Stimulated activated CD4-positive, alpha-beta T cell treated with anti-CD3 and anti-CD28 coated beads, TNF-alpha, amount 100 ng/mL, for 1 hour (primary cell): ENCODE measurements at places on chromosomes 4 and X.

DNA sequence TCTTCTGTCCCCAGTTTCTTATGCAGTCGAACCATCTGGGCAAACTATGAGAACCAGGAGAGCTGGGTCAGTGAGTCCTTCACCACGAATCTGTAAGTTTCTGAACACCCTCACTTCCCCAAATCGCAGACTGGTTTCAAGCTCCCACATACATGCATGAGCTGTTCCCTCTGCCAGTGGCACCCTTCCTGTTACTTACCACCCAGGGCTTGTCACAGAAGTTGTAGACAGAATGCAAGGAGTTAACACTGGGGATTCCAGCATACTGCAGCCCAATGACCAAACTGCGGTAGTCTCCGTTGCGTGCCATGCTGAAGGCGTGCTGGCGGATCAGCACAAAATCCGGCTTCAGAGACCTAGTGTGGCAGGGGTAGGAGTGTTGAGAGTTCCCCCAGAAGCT lies 14.6 kb downstream of the SYN1 start:
- no peak for DNase-seq

DNA sequence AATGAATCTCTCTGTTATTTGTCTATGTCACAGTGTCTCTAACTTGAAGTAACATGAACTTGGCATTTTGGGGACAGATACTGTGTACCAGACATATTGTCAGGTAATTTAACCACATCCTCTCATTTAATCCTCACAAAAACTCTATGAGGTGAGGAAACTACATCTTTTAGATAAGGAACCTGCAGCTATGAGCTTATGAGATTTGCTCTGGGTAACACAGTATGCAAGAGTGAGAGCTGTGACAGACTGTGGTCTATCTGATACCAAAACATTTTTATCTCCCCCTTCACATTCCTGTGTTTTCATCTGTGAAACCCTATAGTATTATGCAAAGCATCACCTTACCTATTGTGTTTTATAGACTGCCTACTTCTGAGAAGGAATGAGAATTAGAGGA lies 58.4 kb upstream of the HS3ST1 start:
- no peak for DNase-seq

DNA sequence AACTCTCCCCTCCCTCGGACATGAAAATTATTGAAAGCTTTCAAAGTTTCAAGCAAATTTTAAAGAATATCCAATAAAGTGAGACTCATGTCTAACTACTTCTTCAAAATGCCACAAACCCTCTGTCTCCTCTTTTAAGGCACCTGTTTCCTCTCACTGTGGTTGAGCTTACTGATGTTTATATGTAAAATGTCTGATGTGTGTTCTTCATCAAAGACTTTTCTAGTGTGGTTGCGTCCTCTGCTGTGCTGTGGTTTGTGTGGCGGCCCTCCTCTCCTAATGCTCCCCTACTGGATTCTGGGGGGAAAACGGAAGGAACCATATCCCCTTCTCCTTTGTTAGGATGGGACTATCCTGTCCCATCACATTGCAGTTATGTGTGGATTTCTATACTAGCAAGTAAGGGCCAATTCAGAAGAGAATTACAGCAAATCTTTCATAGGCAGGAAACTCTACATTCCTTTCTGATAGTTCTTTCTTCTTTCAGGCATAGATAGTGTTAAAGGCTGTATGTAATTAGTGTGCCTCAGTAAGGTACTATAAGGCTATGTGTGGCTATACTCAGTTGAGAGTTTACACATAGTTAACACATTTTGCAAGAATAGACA lies 221.0 kb upstream of the GPRIN3 start:
- no peak for DNase-seq

GRCh38 chrX:74249963-74250362 lies 54.0 kb upstream of the ZCCHC13 start:
- no peak for DNase-seq

DNA sequence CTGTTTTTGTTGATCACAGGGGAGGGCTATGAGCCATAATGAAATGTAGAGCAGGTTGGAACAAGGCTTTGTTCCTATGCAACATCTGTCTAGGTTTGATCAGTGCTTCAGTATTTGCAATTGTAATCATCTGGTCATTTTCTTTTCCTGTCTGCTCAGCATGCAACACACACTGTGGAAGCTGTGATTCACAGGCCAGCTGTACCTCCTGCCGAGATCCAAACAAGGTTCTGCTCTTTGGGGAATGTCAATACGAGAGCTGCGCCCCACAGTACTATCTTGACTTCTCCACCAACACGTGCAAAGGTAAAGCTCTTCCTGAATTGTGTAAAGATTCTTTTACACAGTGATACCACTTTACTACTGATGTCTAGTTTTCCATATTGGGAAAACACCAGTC lies 181.9 kb upstream of the ANXA3 start:
- no peak for DNase-seq

GRCh38 chr4:34309383-34309906 lies 1934.9 kb downstream of the ARAP2 start:
- DNase-seq = no peak

DNA sequence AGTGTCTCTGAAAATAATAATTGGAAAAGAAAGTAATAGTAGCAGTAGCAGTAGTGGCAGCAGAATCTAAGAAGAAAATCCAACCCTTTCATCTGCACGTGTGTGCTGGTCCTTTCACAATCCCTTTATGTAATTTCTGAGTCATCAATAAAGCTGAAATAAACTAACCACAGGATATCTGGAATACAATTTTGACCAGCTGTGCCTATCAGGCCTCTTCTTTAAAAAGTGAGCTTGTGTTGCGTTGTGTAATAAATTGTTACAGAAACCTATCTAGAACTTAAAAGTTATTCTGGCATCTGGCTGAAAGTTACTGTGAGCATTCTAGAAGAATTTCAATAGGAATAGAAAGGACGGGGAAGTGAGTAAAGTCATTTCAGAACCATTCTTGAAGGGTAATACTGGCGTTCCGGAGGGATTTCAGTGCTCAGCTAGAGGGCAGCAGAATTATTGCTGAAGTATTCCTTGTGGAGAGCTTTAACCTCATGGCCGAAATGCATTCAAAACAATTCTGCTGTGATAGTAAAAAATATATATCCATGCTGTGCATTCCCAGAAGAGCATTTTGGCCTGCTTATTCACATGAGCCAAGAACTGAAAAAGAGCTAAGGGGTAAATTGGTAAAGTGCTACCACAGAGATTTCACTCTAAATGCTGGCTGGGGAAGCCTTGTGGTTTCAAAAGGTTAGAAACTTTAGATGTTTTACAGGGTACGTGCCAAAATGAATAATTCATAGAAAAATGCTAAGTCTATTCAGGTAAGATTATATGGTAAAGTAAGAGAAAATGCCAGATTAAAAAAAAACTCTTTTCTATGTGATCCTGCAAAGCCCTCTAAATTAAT lies 260.6 kb downstream of the NKX6-1 start:
- no peak for DNase-seq

DNA sequence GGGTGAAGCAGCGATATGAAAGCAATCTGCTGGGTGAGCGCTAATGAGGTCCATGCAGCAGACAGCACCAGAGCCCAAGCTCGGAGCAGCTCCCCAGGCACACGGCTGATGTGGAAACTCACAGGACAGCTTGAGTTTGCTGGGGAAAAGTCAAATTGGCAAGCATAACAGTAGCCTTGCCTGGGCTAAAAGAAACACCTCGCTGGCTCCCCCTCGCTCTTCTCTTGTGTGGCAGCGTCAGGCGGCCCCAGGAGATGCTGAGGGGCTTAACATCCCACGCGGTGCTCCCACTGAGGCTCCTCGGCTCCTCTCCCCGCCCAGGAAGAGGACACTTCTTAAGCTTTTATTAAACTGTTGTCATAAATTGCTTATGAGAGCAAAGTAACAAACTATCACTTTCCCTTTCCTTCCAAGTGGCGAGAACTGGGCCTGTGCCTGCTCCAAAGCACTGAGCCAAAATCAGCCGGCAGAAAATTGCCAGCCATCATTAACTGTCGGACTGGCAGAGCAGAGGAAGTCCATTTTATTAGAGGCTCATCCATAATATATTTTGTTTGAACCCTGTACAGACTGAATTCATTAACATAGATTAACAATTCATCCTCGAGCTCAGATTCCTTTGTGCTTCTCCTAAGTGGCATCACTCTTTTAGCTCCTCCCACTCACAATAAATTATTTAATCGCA lies 111.4 kb downstream of the TSPAN5 start:
- no peak for DNase-seq

GRCh38 chr4:35684755-35685154 lies 559.6 kb downstream of the ARAP2 start:
- no peak for DNase-seq

- DNase-seq = no peak
Observed at GRCh38 chr4:144750348-144750747, 104.4 kb downstream of the HHIP start.

DNA sequence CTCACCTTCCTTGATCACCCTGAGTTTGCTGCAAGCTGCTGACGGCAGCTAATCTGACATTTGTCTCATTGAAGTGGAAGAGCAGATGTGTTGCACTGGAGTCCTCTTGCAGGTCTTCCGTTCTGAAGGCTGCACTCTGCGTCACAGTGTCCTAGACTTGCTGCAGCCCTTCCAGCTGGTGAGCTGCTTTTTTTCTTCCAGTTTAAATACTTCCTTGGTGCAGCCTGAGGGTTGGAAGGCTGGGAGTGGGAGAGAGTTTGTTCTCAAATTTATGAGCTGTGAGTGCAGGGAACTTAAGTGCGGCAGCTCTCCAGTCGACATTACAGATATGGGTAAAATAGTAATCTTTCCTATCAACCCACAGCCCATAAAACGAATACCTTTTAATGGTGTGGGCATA lies 303.6 kb upstream of the FAT1 start:
- no peak for DNase-seq

- DNase-seq = no peak
Observed at GRCh38 chr4:88756149-88756548, 58.5 kb upstream of the NAP1L5 start.

- DNase-seq = no peak
Observed at GRCh38 chr4:78544678-78545077, 6.9 kb upstream of the ANXA3 start.

DNA sequence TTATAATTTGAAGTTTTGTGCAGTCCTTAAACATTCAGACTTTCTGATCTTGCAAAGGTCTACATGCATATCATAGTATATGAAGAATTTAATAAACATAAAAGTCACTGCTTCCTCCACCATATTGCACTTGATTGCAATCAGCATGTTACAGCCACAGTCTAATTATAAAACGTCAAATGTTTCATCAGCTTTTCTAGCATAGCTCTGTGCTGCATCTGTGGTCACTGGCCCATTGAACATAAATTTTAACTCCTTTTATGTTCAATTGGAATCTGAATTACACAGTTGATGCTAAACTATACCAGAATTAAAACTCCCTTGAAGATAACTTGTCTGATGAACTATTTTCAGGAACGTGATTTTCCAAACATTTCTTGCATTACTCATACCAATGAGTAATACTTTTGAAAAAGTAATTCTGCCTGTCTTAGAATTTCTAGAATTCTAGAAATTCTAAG lies 329.1 kb downstream of the GALNTL6 start:
- DNase-seq = no peak

DNA sequence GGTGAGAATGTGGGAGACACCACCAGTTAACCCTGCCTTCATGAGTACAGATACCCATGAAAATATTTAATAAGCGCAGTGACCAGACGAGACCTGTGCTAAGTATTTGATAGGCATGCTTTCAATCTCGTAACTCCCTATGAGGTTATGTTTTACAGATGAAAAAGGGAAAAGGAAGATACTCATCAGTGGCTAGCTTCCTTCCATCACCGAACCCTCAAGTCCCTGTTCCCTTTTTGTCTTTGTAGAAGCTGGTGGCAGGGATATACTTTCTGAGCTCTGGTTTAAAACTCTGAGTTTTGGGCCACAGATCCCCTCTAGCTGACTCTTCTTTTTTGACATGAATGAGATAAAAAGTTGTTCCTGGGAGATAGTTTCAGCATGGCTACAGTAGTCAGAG lies 26.3 kb downstream of the AFF1 start:
- DNase-seq = no peak

GRCh38 chr4:4415806-4416805 lies 29.2 kb downstream of the NSG1 start:
- DNase-seq = no peak

DNA sequence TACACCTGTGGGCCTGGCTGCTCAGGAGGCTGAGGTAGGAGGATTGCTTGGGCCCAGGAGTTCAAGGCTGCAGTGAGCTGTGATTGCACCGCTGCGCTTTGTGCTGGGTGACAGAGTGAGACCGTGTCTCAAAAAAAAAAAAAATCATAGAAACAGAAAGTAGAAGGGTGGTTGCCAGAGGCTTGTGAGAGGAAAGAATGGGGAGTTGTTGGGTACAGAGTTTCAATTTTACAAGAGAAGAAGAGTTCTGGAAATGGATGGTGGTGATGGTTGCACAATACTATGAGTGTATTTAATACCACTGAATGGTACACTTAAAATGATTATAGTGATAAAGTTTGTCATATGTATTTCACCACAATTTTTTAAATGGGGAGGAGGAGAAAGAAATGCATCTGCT lies 10.2 kb upstream of the GLOD5 start:
- no peak for DNase-seq

GRCh38 chr4:76301068-76301774 lies 5.3 kb upstream of the STBD1 start:
- no peak for DNase-seq

- DNase-seq = no peak
Observed at GRCh38 chr4:107470173-107470572, 249.9 kb downstream of the PAPSS1 start.

DNA sequence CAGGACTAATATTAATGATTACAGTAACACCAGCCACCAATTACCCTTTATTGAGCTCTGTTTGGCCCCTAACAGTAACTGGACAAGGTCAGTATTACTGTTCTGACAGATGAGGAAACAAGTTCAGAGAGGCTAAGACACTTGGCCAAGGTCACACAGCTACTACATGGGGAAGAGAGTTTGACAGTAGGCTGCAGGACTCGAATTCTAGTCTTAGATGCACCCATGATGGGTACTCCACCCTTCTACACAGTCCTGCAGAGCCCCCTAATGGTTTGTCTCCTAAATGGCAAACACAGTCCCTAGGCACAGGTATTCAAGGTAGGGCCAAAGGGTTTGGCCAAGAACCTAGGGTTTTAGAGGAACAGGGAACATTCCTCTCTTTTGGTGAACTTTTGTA lies 93.9 kb downstream of the NSUN7 start:
- no peak for DNase-seq

DNA sequence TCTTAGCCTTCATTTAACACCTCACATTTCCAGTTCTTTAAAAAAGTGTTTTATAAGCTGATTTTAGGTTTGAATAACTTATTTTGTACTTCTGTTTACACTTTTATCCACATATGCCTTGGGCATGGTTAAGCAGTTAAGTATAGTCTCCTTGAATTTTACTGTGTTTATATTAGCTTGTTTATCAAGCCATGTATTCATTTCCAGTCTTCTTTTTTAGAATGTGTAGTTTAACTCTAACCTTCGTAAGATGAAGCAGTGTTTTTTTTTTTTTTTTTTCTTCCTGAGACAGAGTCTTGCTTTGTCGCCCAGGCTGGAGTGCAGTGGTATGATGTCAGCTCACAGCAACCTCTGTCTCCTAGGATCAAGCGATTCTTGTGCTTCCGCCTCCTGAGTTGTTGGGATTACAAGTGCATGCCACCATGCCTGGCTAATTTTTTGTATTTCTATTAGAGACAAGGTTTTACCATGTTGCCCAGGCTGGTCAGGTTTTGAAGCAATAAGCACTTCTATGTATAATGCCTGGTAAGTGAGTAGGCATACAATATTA lies 42.5 kb downstream of the BMP2K start:
- DNase-seq = no peak

- no peak for DNase-seq
Observed at GRCh38 chr4:128347930-128348660, 60.5 kb upstream of the PGRMC2 start.
